ENCODE measurements at places on chromosomes 12 and 14.
A peak's percentile ranks its signal among the peaks of the same experiment; 100 is the strongest.

GRCh38 chr12:99232324-99232723 is 415.2 kb upstream of the GARIN6 start:
- DNase-seq: no peak

- DNase-seq: no peak
Observed at GRCh38 chr14:95044463-95045105, 112.7 kb downstream of the DICER1 start.

DNA sequence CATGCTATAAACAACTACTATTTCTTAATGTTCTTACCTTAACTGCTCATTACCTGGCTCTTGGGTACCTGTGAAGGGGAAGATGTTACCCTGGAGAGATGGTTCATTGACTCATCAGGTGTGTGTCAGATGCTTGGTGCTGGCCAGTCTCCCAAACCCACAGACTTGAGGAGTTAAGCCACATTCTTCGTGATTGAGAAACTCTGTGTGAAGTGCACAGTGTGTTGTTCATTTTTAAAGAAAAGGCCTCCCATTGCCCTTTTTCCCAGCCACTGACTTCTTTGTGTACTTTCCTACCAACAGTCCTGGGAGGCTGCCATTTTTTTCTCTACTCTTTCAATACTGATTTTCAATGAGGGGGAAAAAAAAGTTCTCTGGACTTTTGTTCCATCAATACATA is 3.2 kb downstream of the MGST1 start:
- DNase-seq: no peak

DNA sequence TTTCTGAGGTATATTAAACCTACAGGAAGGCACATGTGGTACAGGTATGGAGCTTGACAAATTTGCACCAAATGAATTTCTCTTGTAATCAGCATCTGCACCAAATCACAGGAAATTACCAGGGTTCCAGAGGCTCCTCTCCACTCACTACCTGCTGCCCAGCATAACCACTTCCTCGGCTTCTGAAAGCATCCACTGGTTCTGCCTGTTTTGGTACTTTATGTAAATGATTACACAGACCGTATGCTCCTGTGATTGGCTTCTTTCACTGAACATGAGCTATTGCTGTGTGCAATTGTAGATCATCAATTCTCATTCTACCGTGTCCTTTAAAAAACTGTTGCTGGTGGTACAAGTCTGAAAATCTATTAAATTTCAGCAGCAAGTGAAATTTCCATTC is 522.1 kb downstream of the TMEM132D start:
- no peak for DNase-seq

DNA sequence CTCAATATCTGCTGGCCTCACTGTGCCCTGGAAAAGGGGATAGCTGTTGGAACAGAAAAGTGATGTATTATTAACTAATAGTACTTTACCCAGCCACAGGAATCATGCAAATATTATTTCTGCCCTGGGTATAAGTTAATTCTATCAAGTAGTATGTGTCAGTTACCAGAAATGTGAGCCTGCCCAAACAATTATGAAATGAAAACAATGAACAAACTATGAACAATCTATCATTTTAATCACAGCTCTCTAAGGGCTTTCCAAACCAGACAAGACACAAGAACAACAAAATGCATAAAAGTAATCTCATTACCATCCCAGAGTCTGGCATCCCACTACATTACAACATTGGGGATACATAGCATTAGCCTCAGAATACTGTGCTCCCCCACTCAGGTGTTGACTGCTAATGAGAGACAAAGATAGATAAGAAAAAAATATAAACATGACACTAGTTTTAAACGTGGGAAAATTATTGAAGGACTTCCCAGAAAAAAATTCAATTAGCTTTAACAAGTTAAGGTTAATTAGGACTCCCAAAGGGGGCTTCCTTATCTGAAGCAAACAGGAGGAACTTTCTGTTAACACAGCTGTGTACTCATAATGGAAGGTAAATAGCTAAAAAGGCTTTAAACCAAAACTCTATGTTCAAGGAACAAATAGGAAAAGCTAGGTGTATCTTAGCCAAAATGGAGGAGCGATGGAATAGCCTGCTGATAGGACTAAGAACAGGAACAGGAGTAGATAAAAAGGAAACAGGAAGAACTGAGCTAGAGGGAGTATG is 3.3 kb downstream of the DCAF5 start:
- DNase-seq: no peak

DNA sequence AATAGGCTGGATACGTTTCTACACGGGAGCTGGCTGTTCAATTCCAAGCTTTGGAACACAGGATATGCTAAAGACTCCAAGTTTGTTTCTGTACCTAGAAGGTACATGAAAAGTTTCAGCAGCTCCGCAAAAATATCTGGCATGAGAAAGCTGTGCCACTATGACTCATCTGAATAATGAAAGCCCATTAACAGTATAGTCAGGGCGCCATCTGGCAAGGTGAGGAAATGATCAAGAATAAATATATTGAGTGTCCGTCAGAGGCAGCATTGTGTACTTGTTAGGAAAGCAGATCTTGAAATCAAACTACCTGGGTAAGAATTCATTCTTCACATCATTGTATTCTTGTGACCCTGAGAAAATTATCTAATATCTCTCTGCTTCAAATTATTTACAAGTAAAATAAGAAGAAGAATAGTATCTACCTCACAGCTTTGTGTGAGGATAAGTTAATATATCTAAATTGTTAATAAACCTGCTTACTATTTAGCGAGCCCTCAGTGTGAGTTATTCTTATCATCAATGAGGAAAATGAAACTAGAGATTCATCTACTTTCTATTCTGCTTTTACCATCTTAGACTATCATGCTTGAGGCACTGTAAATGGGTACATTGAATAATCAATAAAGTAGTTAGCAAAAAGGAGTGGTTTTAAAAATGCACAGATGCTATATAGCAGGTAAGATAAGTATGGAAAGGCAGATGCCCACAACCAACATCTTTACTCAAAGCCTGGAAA is 53.5 kb downstream of the FSCB start:
- DNase-seq: no peak

GRCh38 chr14:70718383-70719118 is 76.8 kb downstream of the TTC9 start:
- no peak for DNase-seq

- DNase-seq: no peak
Observed at GRCh38 chr12:117279606-117280005, 81.8 kb downstream of the NOS1 start.

- no peak for DNase-seq
Observed at GRCh38 chr14:76123426-76124225, 28.1 kb upstream of the GPATCH2L start.

DNA sequence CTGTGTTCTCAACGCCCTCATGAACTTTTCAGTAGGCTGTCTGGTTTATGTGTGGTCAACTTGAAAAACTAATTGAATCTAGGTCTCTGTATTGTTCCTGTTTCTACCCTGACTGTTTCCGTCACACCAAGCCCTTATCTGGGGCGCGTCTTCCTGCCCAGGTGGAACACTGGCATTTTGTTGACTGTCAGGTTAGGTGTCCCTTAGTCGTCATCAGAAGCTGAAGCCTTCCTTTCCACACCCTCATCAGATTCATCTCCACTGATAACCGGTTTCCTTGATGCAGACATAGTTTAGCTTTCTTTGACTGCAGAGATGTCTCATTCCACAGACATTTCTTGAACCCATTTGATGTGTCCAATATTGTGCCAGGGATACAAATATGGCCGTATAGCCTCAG is 96.5 kb downstream of the DUSP16 start:
- no peak for DNase-seq

DNA sequence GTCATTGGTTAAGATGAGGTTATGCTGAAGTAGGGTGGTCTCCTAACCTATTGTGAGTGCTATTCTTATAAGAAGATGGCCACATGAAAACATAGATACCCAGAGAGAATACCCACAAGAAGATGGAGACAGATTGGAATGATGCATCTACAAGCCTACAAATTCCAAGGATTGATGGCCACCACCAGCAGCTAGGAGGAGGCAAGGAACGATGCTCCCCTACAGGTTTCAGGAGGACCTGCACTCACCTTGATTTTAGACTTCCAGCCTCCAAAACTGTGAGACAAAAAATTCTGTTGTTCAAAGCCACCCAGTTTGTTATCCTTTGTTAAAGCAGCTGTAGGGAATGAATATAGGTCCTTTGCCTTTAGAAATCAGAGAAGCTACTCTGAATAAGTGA is 227.4 kb downstream of the NEDD1 start:
- DNase-seq: no peak

DNA sequence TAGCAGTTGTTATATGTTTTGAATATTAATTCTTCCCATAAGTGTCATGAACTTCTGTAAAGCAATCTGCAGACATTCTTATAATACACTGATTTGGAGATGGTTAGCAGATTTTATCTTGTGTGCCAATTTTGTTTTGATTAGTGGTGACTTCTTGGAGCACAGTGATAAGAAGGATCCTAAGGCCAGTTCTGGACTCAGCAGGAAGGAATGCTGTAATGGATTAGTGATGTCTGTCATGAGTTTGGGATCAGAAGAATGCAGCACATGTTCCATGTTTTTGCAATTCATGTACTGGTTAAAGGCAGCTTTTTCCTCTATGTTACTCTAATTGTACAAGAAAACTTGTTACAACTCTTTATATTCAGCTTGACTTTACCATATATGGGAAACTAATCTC is 91.5 kb downstream of the UNC79 start:
- no peak for DNase-seq

- no peak for DNase-seq
Observed at GRCh38 chr12:100348657-100349454, 8.0 kb upstream of the SLC17A8 start.

DNA sequence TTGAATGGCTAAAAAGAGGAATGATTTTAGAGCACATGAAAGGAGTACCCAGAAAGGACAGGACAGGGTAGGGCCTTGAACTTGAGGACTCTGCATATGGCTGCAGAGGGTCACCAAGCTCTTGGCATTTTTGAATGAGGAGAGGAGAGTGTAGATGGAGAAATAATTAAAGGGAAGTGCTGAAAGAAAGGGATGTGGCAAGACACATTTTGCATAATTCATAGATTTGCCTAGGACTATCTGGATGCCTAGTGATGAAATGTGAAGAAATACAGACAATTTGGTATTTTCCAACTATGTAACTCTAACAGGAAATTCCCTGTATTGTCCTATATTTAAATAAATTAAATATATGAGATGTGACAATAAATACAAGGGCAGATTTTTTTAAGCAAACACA is 27.5 kb upstream of the MDM1 start:
- DNase-seq: no peak

GRCh38 chr12:30909349-30910037 is 17.1 kb upstream of the TSPAN11 start:
- DNase-seq: no peak

GRCh38 chr14:101620821-101621785 is 59.8 kb downstream of the DIO3 start:
- no peak for DNase-seq

GRCh38 chr12:49236423-49236822 is 28.5 kb upstream of the TUBA1C start:
- DNase-seq: no peak

- DNase-seq: no peak
Observed at GRCh38 chr14:90042496-90043252, 19.1 kb upstream of the KCNK13 start.

GRCh38 chr12:3454780-3455179 is 36.2 kb upstream of the PRMT8 start:
- DNase-seq: no peak

DNA sequence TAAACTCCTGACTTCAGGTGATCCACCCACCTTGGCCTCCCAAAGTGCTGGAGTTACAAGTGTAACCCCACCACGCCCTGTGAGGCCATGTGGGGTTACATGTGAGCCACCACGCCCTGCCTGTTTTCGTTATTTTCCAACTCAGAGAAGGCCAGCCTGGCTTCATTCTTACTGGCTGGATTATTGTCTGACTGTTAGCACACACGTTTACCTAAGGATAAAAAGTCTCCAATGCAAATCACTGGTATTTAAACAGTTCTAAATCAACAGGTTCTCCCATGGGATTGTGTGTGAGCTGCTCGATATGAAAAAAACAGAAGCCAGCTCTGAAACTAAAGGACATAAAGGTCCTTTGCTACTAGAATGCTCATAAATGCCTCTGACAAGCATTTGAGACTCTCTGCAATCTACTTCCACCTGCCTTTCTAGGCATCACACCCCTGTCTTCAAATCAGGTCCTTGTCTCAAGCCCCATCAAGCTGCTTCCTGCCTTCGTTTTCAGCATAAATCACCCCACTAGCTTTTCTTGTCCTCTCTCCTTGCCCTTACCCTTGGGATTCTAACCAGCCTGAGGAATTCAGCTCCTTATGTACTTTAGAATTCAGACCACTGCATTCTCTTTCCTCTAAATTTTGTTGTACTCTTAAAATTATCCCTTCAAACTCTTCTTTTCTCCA is 265.0 kb downstream of the DUSP6 start:
- DNase-seq: no peak

- no peak for DNase-seq
Observed at GRCh38 chr12:43009846-43010240, 420.3 kb upstream of the PRICKLE1 start.

DNA sequence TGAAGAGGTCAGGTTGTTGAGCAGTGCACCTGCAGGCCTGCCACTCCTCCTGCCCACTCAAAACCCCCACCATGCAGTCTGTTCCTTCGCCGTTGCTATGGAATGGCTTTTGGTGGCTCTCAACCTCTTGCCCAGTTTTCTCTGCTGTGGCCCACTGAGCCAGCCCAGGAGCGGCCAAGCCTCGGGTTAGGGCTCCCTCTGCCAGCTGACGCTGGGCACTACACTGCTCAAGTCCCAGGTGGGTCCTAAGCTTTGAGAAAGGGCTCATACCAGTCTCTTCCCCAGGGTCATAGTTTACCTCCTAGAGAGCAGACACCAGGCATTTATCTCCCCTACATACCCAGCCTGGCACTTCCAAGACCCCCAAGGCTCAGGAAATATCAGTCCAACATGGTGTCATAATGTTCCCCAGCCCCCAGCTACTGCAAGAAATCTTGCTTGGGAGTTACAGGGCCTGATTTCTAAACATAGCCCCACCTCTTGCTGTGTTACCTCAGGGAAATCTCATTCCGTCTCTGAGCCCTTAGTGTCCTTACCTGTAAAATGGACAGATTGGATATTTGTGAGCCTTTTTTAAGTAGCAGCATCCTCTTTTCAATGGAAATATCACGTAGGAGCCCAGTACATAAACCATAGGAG is 59.4 kb downstream of the TSPAN11 start:
- DNase-seq: peak; percentile 30

DNA sequence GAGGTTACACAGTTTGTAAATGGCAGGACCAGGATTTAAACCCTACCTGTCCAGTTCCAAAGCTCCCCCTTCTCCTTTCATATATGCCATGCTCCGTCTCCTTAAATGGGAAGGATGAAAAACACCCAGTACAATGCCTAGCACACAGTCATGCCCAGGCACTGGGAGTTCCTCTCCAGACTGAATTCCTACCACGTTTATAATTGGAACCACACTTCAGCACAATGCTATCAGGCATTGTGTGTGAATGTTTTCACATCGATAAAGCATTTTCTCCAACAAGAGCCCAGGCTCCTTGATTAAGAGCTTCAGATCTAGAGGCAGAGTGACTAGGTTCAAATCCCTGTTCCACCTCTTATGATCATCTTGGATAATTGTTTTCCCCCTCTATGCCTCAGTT is 2.7 kb upstream of the NUAK1 start:
- DNase-seq: no peak
